ENCODE measurements at places on chromosomes 6 and 20.

DNA sequence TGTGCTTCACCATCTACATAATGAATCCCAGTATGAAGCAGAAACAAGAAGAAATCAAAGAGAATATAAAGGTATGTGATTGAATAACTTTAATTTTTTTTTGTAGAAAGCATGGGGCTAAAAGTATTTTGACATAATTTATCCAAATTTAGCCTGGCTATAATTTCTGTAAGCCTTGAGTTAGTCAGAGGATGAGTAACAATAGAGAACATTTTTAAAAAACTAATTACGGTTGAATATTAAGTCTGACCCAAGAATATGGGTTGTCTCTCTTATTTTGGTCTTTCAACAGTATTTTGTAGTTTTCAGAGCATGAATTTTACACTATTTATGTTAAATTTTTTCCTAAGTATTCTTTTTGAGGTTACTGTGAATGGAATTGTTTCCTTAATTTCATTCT, 2.5 kb downstream of the GMNN start:
- DNase-seq: no peak

DNA sequence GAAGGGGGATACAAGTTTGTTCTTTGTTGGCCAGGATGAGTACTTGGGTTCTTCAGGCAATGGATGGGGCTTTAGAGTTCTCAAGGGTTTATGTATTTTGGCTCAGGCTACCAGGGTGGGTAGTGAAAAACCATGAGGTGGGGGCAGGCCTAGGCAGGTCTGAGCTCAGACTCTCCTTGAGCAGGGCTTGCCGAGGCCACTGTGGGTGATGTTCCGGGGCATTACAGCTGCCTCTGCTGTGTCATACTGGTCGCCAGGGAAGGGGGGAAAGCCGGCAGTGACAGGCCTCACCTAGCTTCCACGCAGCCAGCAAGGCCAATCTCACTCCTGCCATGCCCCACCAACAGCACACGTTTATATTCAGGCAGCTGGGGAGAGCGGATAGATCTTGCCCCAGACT, 79.6 kb downstream of the BCKDHB start:
- no peak for DNase-seq

DNA sequence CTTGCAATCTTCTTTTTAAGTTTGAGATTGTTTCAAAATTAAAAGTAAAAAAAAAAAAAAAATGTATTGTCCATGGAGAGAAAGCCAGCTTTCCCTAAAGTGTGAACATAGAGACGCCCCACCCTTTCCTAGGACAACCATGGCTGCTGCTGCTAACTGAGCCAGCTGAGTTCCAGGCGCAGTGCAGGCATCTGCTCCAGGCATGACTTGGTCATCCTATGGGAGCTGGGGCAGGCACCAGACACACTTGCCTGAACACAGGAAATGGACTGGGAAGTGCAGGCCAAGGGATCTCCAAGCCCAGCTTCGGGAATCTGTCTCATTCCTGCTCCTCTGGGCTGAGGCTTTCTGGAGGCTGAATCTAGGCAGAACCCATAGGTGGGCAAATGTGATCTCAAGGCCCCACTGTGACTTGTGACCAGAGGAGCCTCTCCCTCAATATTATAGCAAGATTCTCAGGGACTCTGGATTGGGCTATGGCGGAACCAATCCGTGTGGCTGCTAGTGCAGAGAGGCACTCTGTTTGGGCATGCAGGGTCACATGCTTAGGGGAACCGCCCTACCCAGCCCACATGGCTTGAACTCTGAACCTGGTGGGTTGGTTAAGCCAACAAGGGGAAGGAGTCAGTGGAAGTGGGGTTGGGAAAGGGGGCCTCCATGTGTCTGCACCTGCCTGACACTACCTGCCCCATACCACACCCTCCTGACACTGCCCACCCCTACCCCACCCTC, 138.2 kb upstream of the CST7 start:
- no peak for DNase-seq

DNA sequence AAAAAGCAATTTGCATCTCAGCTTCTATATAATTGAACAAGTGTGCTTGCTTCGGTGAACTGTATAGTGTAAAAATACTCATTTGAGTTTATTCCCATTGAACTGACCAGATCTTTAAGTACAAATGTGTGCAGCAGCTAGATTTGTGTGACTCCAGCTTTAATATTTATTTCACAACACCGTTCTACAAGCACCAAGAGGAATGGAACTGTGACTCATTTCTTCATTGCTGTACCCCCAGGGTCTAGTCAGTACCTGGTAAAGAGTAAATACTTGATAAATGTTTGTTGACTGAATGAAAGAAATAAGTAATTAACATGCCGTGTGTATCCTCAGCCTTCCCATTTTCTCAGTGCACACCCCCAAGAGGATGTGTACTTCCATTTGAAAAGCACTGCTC, 464.8 kb downstream of the CBLN4 start:
- no peak for DNase-seq

GRCh38 chr6:7684076-7684475, 41.8 kb upstream of the BMP6 start:
- no peak for DNase-seq

- DNase-seq: no peak
Measured at GRCh38 chr6:123770247-123770949, 33.3 kb upstream of the NKAIN2 start.

- peak; percentile 65 for DNase-seq
Measured at GRCh38 chr6:20319520-20320357, 81.9 kb upstream of the E2F3 start.

GRCh38 chr6:26377719-26378118, 5.2 kb upstream of the BTN2A2 start:
- no peak for DNase-seq

DNA sequence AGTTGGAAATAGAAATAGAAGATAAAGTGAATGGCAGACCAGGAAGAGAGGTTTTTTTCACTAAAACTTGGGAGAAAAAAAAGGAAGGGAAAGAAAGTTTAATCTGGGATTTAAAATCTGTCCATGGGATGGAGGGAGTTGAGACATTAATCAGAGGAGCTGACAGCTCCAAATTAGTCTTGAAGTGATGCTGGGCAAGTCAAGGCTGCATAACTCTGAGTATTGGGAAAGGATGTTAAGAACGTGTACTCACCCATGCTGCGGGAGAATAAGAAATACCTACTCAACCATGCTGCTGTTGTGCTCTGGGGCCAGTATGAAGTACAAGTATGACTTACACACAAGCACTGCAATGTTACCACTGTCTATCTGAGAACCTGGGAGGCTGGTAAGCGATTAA, 47.5 kb downstream of the SNRNP48 start:
- no peak for DNase-seq

- no peak for DNase-seq
Measured at GRCh38 chr6:143677891-143678791, at the start of gene PHACTR2. Gene PHACTR2 (plus strand): TSS chr6:143677965. CDS start chr6:143678164, 199 bp downstream.

GRCh38 chr20:46378412-46379009, 27.9 kb downstream of the ELMO2 start:
- DNase-seq: no peak

GRCh38 chr20:32805721-32806120, 14.0 kb upstream of the MAPRE1 start:
- DNase-seq: no peak

DNA sequence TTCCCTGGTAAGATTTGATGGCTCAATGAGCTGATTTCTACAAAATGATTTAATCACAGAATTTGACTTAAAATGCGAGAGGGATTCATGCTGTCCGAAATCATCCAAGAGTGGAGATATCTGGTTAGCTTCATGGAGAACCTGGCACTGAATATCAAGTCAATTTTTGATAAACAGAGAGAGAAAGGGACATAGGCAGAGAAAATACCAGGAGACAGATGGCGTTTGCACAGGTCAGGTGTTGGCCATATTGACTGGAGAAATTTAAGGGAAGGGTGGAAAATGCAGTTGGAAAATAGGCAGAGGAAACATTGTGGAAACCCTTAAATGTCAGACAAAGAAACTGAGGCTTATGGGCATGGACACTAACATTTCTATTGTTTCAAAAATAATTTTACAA, 47.0 kb downstream of the BCAS1 start:
- DNase-seq: no peak

DNA sequence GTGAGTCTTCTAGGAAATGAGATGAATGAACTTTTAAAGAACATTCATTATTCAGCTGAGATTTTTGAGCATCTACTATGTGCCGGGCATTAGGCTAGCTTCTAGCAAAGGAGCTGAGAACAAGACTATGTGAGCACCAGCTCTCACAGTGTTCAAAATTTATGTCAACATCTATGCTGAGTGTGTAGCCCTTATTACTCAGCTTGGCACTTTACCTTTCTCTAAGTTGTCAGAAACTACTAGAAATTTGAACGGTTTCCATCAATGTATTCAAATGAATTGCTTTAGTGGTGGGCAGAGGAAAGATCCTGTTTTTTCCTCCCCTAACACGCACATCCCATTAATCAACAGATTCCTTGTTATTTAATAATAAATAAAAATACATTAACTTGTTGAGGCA, 33.3 kb downstream of the CYP24A1 start:
- DNase-seq: no peak

GRCh38 chr6:131868836-131869235, 61.0 kb downstream of the ENPP1 start:
- DNase-seq: no peak

DNA sequence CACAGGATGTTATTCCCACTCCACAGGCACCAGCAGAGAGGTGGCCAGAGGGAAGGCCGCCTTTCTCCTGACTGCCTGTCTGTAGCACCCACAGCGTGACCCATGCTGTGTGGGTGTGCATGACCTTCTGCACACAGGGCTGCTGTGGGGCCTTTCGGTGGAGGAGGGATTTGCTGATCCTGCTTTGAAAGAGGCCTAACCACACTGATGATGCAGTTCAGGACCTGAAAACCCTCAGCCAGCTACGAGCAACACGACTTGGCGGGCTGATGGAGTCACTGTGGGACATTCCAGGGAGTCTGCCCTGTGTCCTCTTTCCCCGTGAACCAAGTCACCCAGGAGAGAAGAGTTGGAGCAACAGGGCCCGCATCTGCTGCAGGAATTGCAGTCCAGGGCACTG, 49.1 kb downstream of the SYTL3 start:
- DNase-seq: no peak

DNA sequence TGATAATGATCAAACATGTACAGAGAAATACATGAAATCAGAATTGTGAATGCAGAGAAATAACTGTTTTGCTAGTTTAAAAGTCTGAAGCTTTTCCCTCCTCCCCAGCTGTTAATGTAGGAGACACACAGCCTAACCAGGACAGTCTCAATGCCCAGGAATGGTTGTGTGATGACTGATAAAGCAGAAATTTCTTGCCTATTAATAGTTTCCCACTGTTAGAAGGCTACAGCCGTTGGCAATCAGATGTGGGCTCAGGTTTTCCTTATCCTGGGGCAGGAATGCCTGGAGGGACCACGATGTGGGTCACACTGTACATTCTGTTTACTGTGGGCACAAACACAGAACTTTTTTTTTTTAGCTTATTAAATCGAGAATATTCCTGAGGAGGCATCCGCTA, 1.9 kb downstream of the PPP1R3D start:
- DNase-seq: no peak

GRCh38 chr6:13638626-13639025, 23.5 kb downstream of the NOL7 start:
- no peak for DNase-seq

DNA sequence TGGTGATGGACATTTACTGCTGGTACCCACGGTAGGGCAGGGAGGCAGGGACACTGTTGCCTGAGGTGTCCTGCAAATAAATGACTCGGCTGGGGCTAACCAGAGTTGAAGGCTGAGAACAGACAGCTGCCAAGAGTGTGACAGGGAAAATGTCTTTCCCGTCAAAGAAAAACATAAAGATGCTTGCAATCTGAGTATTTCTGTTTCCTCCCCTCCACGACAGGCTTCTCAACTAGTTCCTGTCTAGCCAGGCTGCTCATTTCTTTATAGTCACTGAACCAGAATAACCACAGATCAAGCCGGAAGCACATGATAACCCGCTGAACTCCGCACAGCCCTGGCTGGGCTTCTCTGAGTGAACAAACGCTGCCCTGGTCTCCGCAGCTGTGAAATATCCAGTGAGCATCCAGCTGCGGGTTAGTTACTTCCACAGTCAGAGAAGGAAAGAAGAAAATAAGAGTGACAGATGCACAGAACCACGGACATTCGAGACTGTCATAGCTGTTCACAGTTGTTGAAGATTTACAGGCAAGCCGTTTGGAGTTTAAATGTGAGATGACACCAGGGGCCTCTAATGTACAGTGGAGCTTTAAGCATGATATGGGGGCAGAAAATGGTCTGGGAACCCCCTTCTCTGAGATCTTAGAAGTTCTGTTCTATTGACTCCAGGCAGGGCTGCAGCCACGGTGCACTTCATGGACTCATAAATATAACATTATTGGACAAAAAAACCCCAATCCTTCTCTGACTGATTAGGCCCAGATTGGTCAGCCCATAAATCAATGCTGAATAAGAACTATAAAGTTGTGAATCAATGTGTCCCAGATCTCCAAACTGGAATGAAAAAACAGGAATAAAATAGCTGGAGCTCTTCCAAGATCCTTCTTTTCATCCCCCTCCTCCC, 299.9 kb upstream of the SUPT3H start:
- peak; percentile 70 for DNase-seq

- DNase-seq: peak; percentile 83
Measured at GRCh38 chr6:26196846-26197635, 109.8 kb downstream of the HFE start.

DNA sequence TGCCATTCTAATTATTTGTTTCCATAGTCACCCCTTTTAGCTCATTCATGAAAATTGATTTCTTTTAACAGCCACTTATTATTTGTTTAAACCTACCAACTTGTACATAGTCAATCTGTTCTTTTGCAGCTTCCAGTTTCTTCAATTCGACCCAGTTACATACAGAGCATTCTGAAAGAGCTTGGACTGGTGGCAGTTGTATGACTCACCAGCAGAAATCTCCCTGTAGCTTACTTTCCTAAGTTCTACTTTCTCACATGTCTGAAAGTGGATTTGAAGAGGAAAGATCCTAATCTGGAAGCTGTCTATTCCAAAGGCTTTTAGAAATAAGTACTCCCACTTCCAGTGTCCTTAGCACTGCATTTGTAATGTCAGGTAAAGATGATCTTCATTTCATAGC, 447.9 kb downstream of the HTR1B start:
- no peak for DNase-seq

DNA sequence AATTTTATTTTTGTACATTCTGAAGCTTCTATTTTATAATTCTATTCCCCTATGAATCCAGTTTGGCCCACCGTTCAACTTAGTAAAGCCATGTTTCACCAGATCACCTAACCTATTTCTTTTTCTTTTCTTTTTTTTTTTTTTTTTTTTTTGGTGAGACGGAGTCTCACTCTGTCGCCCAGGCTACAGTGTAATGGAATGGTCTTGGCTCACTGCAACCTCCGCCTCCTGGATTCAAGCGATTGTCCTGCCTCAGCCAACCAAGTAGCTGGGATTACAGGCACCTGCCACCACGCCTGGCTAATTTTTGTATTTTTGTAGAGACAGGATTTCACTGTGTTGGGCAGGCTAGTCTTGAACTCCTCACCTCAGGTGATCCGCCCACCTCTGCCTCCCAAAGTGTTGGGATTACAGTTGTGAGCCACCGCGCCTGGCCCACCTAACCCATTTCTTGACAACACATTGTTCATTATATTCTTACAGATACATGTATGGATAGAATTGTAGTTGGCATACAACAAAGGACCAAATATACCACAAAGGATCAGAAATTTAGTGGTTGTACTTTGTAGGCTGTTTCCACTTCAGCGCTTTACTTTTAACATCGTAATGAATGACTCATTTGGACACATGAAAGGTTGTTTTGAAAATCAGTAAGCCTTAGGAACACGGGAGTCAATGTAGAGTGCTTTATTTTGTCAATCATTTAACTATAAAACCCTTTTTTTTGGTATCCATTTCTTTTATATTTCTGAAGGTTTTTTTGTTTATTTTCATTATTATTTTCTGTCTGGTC, 63.2 kb downstream of the GJA1 start:
- DNase-seq: no peak

GRCh38 chr20:56249244-56249955, 868 bp downstream of the MC3R start:
- DNase-seq: peak; percentile 6

All from GF-D8 (cell line).